Right renal pelvis (tissue), 4 donors: ENCODE measurements at places on chromosomes 11 and 22. TPM values are rescaled to one million over a fixed set of nuclear protein-coding genes. Genes with fewer than 3 reads are reported as not detected.

GRCh38 chr11:122808478-122808869, 29.8 kb upstream of the CRTAM start:
- DNase-seq: no peak

DNA sequence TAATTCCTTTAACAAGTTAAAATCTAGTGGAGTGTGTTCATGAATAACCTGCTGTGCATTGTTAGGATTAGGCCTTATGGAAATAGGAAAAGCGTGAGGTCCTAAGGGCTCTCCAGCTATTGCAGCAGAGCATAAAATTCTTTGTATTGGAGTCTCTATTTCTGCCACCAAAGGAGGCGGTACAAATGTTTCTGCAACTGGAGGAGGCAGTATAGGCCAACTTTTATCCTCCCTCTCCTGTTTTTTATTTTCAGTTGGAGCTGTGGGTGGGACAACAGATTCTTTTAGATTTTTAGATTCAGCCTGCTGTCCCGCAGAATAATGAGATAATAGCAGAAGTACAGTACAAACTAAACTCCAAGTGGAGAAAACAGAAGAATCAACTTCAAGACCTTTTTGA, 26.2 kb downstream of the OR10A6 start:
- no peak for DNase-seq

DNA sequence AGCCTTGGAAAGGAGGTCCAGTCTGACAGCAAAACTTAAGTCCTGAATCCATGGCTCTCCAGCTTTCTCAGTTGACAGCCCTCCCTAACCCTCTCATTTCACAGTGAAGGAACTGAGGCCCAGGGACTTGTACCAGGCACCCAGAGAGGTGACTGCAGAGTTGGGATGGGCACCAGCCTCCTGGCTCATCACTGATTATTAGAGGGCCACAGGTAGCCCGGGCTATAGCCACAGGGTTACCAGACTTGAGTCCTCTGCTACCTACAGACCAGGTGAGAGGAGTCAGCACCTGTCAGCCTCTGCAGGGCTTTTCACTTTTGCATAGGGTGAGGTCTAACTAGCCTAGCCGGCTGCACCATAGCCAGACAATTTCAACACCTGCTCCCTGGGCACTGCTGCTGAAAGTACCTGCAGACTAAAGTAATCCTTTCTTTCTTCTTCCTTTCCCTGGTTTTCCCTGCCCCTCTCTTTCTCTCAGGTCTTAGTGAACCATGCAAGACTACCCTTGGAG, 37.6 kb downstream of the SYT13 start:
- DNase-seq: no peak

PDE3B gene
- polyA plus RNA-seq: 8.6 TPM

ABTB2 gene
- polyA plus RNA-seq: 7.8 TPM
